ENCODE measurements at places on chromosomes 12 and 14.

DNA sequence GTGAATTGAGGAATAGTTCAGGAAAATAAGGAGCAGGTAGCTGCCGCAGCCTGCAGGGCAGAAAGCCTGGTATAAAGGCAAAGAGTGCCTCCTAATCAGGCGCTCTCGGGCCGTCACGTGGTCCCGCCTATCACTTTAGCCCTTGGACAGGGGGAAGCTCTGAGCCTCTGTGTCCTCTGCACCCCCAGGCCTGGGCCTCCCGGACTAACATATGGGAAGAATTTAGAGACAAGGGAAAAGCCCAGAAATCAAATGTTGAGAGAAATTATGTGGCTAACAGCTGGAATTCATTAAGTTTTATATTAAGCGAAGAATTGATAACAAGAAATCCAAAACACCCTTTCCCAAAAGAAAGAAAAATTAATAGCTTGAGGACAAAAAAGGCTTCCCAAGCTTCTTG lies 417.7 kb downstream of the ATP23 start:
- DNase-seq = no peak

DNA sequence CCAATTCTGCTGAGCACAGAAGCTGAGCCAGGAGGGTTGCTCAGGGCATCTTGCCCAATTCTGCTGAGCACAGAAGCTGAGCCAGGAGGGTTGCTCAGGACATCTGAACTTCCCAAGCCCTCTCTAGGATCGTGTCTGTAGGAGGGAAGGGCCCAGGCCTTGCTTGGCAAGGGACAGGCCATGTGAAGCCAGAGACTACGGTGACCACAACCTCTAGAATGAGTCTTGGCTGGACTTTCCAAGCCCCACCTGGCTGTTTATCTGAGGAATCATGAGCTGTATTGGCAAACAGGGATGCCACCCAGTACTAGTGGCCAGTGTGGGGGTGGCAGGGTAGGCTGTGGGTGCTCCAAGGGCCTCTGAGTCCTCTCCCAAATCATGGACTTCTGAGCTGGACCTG lies 7.7 kb upstream of the SERPINA6 start:
- no peak for DNase-seq

DNA sequence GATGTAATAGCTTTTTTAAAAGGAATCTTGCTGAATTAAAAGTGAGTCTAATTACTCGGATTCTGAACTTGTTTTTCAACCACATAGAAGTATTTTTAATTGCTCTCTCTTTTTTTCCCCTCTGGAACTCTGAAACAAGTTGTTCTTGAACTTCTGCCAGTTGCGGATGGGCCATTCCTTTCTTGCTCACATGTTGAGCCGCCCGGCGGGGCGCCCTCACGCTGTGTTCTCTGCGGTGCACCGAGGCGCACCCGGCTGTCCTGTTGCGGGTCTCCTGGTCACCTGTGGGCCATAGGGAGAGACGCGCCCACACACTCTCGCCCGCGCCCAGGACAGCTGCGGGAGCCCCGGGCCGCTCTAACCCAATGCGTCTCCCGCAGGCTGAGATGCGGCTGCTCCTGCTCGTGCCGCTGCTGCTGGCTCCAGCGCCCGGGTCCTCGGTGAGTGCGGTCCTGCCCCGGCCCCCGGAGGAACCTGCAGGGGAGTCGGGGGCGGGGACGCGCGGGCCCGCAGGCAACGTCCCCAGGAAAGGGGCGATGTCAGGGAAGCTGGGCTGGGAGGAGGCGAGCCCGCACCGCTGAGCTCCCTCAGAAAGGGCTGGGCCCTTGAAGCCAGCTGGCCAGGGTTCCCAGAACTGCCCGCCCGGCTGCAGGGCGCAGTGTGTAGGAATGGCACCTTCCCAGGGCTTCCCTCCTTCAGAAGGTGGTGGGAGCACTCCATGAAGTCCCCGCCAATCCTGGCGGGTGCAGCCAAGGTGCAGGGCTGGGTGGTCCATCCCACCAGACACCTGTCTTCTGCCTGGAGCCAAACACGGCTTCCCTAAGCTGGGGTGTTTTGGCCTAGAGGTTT lies 2.3 kb downstream of the PAPLN start:
- no peak for DNase-seq

- DNase-seq = peak; percentile 68
These were observed 88.5 kb downstream of the LGMN start for GRCh38 chr14:92659765-92660561.

DNA sequence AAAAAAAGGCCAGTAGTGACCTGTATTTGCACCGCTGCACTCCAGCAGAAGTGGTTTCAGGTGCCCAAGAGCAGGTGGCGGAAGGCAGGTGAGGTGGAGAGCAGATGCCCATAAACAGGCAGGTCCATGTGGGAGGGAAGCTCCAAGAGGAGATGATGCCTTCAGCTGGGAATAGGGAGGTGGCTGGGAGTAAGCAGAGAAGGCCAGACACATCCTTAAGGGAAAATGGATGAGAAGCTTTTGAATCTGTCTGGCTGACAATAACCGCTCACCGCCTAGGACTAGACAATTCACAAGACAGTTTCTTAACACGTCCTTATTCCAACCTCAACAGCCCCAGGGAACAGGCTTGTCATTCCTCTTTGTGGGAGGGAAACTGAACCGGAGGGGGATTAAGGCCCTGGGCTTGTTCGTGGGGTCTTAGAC lies 43.9 kb upstream of the PLEKHG6 start:
- no peak for DNase-seq

- DNase-seq = no peak
These were observed 983.4 kb downstream of the TMEM121 start for GRCh38 chr14:106509807-106510206.

- DNase-seq = peak; percentile 93
These were observed at the start of gene PLEK2 for GRCh38 chr14:67411820-67412421. Gene PLEK2 (minus strand): TSS chr14:67412165. CDS start chr14:67412059, 106 bp downstream.

- no peak for DNase-seq
These were observed 6.2 kb upstream of the CNOT2 start for GRCh38 chr12:70236990-70237389.

DNA sequence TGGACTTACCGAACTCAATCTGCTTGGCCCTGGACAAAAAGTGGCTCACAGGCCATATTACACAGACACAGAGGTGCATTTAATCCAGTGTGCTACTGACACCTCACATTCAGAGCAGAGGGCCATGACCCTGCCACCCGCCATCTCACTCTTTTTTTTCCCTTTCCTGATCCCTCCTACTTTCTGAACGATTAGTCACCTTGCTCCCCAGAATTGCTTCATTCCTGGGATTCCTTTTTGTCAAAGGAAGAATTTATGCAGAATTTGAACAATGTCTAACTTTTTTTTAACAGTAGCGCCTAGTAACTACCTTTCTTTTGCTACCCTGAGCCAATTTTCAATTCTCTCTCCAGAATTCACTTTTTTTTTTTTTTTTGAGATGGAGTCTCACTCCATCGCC lies 4.6 kb downstream of the PKP2 start:
- DNase-seq = peak; percentile 57

- DNase-seq = no peak
These were observed 69.6 kb upstream of the PRMT8 start for GRCh38 chr12:3421191-3421978.

GRCh38 chr12:81337886-81338285 lies 260.0 kb downstream of the ACSS3 start:
- DNase-seq = no peak

GRCh38 chr12:60710246-60710645 lies 1114.4 kb downstream of the SLC16A7 start:
- DNase-seq = no peak

DNA sequence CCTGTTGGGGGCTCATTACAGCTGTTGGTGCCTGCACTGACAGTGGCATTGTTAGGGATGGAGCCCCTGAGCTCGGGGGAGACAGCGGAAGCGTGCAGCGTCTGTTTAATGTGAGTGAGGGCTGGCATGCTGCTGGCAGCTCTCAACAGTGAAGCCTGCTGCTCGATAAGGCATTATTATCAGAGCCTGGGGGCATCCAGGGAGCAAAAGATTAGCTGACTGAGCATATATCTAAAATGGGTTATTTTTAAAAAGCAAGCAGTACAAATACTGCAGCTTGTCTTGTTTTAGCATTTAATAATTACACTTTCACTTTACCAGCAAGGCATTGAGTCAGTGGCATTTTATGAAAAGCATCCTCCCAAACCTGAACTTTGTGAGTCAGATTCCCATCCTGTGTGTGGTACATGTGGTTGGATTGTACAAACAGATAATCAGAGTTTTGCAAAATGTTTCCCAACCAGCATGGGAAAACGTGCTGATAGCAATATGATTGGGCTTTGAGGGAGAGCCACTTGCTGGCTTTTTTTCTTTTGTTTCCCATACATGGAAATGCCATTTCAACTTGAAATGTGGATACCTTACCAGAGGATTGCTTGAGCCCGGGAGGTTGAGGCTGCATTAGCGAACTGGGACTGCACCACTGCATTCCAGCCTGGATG lies 150.8 kb downstream of the PRKCH start:
- peak; percentile 89 for DNase-seq

- DNase-seq = no peak
These were observed 1526.3 kb downstream of the AACS start for GRCh38 chr12:126591533-126591932.

- no peak for DNase-seq
These were observed 398.8 kb upstream of the RGS6 start for GRCh38 chr14:71533390-71533789.

DNA sequence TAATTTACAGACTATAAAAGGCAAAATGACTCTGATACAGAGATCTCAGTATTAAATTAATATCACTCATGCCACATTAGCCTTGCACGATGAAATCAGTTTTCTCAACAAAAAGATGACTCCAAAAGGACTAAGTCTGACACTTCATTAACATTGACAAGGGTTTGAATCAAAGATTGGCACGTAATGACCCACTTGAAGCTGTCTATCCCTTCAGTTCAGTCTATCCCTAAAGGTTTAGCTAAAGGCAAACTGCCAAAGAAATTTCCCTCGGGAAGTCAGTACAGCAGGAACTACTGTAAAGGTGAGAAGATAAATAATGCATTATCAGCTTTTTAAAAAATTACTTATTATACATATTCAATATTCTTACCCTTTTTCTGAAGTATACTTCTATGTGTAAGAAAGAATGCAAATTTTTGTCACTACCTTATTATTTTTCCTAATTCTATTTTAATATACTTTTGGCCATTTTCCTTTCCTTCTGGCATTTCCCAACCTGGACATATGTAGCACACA lies 127.1 kb downstream of the NELL2 start:
- no peak for DNase-seq

GRCh38 chr12:95412482-95413311 lies 61.3 kb upstream of the METAP2 start:
- peak; percentile 60 for DNase-seq

- DNase-seq = no peak
These were observed 24.0 kb upstream of the MDM1 start for GRCh38 chr12:68356060-68356695.

- no peak for DNase-seq
These were observed 26.0 kb downstream of the ADIPOR2 start for GRCh38 chr12:1716911-1717310.

GRCh38 chr14:72613975-72614319 lies 280.0 kb downstream of the DPF3 start:
- no peak for DNase-seq

- DNase-seq = peak; percentile 57
These were observed 132.7 kb upstream of the USP15 start for GRCh38 chr12:62127516-62127915.

GRCh38 chr12:95473231-95473883 lies 595 bp upstream of the METAP2 start:
- peak; percentile 71 for DNase-seq

All from foreskin keratinocyte (primary cell).